MCF 10A (cell line): ENCODE measurements at places on chromosomes 7 and 10.

GRCh38 chr10:130300608-130301020 is 164.4 kb downstream of the GLRX3 start:
- no peak for DNase-seq

- DNase-seq: no peak
Observed at GRCh38 chr7:45420843-45421495, 153.2 kb upstream of the ADCY1 start.

- no peak for DNase-seq
Observed at GRCh38 chr10:3764626-3765112, 20.3 kb downstream of the KLF6 start.

DNA sequence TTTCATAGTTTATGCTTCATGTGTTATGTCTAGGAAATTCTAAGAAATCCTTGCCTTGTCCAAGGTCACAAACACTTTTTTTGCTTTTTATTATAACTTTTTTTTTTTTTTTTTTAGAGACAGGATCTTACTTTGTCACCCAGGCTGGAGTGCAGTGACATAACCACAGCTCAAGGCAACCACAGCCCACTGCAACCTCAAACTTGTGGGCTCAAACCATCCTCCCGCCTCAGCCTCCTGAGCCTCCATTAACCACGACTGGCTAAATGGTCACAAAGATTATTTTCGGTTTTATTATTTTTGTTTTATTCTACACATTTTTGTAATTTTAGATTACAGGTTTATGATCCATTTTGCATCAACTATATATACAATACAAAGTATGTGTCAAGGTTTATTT is 7.1 kb upstream of the FAM204A start:
- no peak for DNase-seq

DNA sequence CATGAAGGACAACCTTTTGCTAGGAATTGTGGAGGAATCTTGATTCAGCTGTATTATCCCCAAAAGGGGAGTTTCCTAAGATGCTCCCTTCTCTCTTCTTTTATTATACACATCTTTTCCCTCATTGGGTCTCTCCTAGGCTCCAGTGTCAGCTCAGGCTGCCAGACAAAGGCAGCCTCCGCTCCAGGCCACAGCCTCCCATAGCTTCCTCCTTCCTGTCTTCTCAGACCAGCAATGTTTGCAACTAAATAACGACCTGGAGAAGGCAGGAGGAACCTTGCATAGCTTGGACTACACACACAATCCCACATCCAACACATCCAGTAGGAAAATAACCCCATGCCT is 12.3 kb downstream of the SFXN3 start:
- DNase-seq: no peak

- no peak for DNase-seq
Observed at GRCh38 chr7:154649434-154649833, 353.5 kb downstream of the PAXIP1 start.

- no peak for DNase-seq
Observed at GRCh38 chr10:112045938-112046337, 137.6 kb downstream of the GPAM start.

DNA sequence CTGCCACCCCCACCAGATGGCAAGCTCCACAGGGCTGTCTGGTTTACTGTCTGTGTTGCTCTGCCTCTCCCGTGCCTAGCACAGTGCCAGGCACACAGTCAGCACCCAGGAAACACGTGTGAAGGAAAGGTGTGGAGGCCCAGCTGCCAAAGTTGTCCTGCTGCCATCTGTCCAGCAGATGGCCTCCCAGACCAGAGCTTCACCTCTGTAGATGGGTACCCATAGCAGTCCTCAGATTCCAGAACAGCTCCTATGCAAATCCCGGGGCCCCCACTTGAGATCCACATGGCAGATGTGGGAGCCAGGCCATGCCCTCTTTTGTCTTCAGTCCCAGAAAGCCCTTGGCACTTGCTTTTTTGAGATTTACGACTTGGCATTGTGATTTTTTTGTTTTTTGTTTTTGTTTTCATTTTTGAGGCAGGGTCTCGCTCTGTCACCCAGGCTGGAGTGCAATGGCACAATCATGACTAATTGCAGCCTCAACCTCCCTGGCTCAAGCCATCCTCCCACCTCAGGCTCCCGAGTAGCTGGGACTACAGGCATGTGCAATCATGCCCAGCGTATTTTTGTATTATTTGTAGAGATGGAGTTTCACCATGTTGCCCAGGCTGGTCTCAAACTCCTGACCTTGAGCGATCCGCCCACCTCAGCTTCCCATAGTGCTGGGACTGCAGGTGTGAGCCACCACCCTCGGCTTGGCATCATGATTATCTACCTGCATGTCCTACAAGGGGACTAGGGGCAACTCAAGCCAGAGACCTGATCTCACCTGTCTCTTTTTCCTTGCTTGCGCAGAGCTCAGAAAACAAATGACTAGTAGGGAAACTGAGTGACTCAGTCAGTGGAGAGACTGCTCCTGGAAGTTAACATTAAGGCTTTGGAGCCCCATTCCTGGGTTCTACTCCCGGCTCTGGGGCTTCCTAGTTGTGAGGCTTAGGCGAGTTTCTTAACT is 16.9 kb upstream of the PALD1 start:
- peak; percentile 74 for DNase-seq

DNA sequence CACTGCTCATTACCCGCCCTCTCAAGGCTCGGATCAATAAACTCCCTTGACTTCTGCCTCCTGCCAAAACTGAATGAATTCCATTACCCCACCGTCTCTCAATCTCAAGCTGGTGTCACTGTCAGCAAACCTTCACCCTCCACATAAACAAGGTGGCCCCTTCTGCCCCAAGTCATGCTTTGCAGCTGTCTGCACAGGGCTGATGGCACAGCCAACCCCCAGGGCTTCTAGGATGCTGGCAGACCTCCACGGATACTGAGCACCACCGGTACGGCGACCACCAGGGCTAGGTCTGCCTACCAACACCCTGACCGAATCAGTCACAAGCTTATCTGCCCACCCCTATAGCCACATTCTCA is 46.1 kb downstream of the PARD3 start:
- DNase-seq: no peak

DNA sequence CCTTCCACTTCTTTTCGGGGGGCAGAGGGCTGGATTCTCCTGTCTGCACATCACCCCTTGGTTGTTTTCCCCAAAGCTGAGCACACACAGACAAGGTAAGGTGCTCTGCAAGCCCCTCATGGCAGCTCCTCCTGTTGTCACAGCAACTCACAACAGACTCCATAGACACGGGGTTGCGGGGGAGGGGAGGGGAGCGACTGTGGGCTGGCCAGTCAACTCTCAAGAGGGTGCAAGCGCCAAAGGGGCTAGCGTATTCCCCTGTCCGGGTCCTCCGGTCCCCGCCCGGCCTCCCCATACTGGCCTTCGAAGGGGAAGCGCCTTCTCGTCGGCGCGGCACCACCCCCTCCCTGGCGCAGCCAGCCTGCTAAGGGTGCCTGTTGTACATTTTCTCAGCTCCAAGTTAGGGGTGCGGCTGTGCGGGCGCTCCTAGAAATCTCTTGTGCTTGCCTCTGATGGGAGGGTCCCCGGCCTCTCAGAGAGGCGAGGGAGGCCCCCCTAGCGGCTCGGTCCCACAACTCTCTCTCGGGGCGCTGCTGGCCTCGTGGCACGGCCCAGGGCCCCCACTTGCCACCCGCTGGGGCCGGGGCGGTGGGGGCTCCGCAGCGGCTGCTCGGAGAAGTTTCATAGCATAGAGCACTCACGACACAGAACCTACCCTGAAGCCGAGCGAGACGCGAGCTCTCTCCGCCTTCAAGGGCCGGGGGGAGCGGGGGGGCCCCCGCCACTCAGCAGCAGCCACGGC is 498 bp downstream of the RHOBTB1 start:
- peak; percentile 47 for DNase-seq

- no peak for DNase-seq
Observed at GRCh38 chr7:47255441-47255840, 326.5 kb downstream of the TNS3 start.

DNA sequence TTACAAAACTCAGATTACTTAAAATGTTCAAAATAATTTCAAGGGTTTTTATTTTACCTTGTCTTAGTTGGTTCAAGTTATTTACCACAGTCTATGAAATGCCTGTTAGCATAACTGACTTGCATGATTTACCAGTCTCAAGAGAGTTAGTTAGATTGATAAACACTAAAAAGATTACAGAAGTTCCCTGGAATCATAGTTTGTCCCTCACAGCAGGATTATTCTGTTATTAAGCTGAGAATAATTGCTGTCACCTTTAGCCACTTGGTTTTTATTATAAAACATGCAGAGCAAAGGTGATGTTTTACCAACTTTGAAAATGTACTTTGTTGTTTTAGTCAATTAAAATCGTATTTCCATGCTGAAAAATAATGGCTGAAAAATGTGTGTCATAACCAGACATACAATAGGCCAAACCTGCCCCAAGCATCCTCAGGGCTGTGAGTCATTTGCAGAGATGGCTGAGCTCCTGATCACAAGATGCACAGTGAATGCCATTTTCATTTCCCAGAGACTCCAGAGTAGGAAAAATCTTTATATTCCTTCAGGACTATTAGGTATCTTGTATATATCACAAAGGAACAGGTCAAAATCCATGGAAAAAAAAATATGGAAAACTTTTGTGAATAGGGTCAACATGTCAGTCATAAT is 87.8 kb upstream of the DKK1 start:
- DNase-seq: peak; percentile 55

DNA sequence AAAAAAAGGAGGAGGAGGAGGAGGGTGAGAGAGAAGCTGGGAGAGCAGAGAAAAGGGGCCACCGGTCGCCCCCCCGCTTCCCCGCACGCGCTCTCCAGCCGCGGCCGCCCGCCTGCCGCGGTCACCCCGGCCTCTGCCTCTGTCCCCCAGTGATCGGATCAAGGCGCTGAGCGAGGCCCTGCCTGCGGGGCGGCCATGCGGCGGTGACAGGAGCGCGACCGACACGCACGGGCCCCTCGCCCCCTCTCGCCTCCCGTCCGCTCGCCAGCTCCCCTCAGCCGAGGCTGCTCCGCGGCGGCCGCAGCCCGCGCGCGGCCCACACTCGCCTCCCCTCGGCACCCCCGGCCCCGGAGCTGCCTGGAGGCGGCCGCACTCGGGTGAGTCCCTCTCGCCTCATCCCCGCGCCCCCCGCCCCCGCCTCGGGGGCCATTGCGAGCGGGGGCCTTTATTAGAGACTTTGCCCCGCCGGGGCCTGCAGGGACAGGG is at the start of gene GTF2I:
TSS of gene GTF2I (plus strand) at position 27 of the 486 bp plus-strand sequence. CDS start 31,411 bp downstream, outside the sequence.
- no peak for DNase-seq

DNA sequence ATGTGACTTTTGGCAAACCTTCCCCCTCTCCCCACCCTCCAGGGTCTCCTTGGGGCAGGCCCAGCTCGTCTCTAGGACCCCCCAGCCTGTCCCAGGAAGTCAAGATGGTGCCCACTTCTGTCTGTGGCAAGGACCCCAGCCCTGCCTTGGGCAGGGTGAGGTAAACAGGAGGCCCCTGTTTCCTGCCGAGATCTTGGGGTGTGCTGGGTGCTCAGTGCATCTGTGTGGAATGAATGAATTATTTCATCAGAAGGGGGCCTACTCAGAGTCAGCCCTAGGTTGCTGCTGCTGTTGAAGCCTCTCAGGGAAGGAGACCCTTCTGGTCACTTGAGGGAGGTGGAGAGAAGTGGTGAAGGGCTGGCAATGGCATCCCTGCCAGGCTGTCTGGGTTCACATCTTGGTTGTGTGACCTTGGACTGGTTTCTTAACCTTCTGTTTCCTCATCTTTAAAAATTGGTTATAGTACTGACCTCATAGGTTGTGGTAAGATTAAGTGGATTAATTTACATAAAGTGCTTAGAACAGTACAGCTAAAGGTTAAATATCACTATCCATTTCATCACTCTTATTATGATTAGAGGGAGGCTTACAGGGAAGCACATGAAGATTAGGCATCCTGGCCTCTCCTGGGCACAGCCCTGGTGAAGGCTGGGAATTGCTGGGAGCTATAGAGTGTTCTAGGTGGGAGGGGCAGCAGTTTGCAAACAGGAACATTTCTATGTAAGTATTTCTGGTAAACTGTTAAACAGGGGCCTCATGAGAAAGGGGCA is 67.7 kb downstream of the ZMIZ1 start:
- no peak for DNase-seq

GRCh38 chr10:299512-299911 is 164.3 kb downstream of the ZMYND11 start:
- no peak for DNase-seq

DNA sequence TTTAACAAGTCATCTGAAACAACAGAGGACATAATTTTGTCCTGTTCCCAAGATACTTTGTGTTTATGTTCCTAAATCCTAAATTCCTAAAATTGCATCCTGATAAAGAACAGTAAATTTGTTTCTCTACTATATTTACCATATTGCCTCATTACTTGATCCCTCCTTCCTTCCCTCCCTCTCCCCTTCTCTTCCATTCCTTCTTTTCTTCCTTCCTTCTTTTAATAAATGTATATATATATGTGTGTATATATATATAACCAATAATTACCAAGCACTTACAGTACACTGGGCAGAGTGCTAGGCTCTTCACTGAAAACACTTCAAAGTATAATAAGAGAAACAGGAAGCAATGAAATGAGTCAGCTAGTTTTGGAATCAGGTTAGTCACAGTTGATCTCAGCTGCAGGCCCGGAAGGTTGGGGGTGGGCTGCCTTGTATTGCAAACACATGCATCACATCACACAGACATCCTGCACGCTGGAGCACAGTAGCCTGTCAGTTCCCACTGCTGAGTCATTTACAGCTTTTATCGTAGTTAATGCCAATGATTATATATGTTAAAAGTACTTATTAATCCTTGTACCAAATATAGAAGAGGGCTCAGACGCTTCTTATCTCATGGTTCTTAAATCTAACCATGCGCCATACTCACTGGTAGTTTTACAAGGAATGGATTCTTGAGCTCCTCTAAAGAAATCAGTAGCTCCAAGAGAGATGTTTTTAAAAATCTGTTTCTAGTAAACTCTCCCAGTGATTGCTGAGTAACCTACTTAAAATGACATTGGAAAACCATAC is 551.7 kb downstream of the GRM8 start:
- DNase-seq: peak; percentile 94

DNA sequence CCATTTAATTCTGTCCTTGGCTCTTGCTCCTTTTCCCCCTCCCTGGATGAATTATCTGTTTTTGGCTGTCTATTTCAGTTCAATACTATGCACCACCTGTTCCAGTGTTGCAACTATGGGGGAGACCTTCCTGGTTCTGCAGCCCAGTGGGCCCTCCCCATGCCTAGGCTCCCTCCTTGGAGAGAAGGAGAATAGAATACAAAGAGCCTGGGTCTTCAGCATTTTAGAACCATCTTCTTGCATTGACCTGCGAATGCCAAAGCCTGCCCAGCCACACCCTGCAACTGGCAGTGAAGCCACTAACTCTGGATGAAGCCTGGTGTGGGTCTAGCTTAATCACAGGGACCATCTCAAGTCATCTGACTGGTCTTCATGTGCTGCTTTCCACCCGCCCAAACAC is 207.1 kb downstream of the HERPUD2 start:
- no peak for DNase-seq

DNA sequence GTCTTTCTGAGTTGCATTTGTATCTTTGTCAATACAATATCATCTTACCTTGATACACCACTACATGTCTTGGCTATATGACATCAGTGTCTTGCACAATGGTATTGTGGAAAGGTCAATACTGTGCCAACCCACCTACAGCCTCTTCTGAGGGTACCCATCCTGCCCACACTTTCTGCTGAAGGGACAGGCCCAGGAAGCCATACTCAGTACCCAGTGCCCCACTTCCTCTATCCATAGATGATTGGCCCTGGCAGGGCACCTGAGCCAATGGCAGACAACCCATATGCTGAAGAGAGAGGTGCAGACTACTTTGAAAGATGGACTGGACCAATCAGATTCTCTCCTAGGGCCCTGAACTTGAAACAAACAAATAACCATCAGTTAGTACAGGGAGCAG is 152.0 kb upstream of the ADO start:
- DNase-seq: no peak

- DNase-seq: peak; percentile 70
Observed at GRCh38 chr10:8967061-8967460, 912.6 kb downstream of the GATA3 start.
